ENCODE measurements at places on chromosomes 12 and 14.
A peak's percentile ranks its signal among the peaks of the same experiment; 100 is the strongest.

DNA sequence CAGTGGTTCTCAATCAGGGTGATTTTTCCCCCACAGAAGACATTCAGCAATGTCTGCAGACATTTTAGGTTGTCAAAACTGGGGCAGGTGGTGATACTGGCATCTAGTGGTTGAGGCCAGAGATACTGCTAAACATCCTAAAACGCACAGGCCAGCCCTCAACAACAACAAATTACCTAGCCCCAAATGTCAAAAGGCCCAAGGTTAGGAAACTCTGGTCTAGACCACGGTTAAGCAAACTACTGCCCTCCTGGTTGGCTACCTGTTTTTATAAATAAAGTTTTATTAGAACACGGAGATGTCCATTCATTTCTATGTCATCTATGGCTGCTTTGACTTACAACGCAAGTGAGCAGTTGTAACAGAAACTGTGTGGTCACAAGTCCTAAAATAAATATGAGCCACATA lies 186.7 kb downstream of the EFCAB11 start:
- peak; percentile 18 for DNase-seq

- DNase-seq: no peak
Observed at GRCh38 chr12:103962493-103962892, 3.2 kb upstream of the TDG start.

- DNase-seq: no peak
Observed at GRCh38 chr14:65360144-65360784, 52.3 kb upstream of the FUT8 start.

DNA sequence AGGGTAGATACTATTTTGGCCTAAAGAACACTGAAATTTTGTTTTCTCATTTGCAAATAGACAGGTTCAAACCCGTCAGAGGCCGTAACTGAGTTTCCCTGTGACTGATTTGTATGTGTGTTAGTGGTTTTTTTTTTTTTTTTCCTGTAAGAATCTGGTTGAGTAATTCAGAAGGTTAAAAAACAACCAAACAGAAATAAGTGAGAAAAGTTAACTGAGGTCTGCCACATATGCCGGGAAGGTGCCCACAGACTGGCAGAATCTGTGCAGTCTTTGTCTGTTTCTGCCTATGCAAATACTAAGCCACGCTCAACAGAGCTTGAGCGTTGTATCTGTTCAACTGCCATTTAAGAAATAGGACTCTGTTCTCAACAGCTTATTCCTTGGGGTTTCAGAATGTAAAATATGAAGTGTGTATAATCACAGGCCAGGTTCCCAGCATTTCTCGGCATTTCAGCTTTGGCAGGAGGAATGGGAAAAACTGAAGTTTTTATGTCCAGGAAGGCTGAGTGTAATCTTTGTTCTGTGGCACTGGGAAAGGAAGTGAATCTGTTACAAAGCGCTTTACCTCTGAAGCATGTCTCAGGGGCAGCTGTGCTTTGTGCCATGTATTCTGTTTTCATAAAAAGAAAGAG lies 181.9 kb downstream of the PRKCH start:
- no peak for DNase-seq

DNA sequence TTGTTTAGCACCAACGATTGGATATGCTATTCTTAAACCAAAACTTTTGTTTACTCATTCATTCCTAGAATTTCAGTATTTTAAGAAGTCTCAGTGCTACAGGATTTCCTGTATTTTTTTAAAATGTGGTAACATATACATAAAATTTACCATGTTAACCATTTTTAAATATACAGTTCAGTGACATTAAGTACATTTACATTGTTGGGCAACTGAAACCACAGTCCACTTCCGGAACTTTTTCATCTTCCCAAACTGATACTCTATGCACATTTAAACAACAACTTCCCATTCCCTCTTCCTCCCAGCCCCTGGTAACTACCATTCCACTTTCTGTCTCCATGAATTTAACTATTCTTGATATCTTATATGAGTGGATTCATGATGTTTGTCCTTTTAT lies 30.3 kb downstream of the PDE3A start:
- DNase-seq: no peak

DNA sequence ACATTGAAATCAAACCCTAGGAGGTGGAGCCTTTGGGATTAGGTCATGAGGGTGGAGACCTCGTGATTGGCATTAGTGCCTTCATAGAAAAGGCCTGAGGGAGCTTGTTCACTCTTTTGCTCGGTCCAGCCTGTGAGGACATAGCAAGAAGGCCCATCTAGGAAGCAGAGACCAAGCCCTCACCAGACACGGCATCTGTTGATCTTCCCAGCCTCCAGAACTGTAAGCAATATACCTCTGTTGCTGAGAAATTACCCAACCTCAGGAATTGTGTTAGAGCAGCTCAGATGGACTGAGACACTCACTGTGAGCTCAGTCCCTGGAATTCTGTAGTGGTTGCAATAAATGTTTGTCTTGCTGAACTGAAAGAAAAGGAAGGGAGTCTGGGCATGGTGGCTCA lies 116.2 kb upstream of the MAP1LC3B2 start:
- DNase-seq: no peak

GRCh38 chr12:121793440-121793837 lies at the start of gene RHOF:
Gene RHOF, minus strand, starts transcription at chr12:121793688. Its CDS starts 55 bp downstream, at chr12:121793633.
- peak; percentile 72 for DNase-seq

GRCh38 chr14:91873471-91874415 lies 6.4 kb upstream of the TC2N start:
- no peak for DNase-seq

- no peak for DNase-seq
Observed at GRCh38 chr14:94690486-94690885, 78.3 kb downstream of the SERPINA3 start.

DNA sequence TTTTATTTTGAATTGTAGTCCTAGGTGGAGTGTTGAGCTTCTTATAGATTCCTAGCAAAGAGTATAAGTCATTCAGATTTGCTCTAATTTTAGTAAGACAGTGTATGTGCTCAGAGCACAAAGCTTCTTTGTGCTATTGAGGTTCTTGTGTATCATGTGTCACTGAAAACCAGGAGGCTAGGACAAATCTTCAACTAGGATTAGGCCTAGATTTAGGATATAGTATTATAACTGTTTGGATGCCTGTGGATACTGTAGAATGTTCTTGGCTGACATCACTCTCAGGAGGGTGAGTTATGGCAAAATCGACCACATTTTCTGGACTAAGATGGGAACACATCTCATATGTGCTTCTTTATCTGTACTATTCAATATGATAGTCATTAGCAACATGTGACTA lies 86.5 kb downstream of the DHRS2 start:
- no peak for DNase-seq

DNA sequence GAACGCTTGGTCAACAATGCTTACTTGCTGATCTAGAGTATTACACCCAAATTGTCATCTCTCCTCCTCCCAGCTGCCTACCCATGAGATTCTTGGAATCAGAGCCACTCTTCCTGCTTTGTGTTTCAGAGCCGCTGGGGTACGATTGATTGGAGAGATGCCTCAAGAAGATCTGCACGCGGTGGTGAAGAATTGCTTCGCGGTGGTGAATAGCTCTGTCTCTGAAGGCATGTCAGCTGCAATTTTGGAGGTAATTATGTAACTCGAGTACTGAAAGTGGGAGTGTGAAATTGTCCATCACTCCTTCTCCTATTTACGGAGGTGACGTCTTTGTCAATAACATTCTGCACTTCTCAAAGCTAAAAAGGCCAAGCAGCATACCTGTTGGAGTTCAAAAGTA lies 93.9 kb downstream of the GLT1D1 start:
- DNase-seq: no peak

DNA sequence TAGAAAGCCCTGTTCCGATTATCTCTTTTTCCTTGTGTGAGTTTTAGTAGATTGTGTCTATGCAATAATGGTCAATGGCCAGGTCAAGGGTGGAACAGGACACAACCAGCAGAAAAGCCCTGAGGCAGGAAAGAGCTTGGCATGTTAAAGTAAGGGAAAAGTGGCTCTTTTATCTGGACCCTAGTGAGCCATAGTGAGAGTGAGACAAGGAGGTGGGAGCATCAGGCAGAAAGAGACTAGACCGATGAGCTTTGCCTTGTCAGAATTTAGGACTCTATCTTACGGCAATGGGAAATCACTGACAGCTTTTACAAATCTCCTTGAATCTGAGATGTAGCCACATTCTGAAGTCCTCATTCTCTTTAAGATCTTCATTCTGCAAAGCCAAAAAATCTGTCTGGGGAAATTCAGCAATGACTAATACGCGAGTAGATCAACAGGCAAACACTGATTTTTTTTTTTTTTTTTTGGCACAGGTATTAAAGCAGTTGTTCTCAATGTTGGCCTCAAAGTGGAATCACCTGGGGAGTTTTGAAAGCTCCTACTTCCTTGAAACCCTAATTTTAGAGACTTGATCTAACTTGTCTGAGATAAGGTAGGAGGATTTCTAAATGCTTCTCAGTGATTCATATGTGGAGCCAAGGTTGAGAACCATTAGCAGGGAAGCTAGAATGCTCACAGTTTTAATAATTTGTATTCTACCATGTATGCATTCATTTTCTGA lies 33.9 kb downstream of the TMEM19 start:
- DNase-seq: no peak

GRCh38 chr12:101064721-101065120 lies 145.3 kb downstream of the SLC5A8 start:
- no peak for DNase-seq

GRCh38 chr14:58071341-58071740 lies 80.7 kb downstream of the ARMH4 start:
- DNase-seq: no peak

DNA sequence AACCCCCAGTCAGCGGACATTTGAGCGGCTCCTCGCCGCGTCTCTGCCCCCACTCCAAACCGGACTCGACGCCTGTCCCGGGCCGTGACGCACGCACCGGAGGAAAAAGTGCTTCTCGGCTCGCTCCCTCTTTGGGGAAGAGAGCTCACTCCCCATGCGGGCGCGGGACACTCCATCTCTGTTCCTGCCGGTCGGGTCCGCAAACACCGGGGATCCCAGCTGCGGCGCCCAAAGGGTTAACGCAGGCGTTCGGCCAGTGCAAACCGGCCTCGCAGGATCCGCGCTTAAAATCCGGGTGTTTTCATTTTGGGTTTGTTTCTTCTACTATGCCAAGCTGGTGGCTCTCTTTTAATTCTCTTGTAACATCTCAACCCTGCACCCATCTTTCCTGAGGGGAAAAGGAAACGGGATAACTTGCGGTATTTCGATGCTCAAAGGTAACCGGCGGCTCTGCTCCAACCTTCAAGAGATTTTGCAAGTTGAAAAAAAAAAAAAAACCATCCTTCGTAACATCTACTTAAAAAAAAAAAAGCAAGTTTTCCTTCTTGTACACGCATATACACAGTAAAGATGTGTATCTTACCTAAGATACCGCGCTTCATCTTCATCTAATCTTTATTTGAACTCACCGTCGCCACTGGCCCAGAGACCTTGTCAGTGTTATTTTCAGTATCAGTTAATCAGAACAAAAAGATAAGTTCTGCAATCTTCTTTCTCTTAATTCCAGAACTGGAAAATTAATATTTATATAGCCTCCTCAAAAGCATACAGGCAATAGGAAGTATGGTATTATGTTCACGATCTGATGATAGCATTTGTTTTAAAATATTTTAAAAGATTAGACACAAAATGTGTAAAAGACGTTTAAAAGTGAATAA lies 1.6 kb upstream of the ATP2B1 start:
- no peak for DNase-seq

- no peak for DNase-seq
Observed at GRCh38 chr12:124680863-124681778, 113.7 kb upstream of the NCOR2 start.

Data from activated naive CD4-positive, alpha-beta T cell (primary cell).